ENCODE measurements at places on chromosomes 3 and 15.

DNA sequence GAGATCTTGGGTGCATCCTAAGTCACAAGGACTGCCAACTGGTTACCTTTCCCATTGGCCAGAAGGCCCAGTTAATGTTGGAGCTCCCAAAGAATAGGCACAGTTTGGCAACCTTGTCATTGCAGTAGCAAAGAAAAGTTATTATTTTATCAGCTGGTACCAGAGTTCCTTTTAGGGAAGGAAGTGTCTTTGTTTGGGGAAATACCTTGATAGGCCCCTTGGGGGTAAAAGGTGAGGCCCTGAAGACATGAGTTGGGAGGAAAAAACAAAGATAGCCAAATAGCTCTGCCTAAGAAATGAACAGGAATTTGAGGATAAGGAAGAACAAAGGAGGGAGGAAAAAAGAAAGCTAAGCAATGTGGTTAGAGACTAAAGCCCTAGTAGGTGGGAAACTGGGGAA lies 85.8 kb downstream of the ANP32A start:
- no peak for DNase-seq

- DNase-seq: no peak
These were observed 99.0 kb downstream of the TMCC1 start for GRCh38 chr3:129794311-129795185.

- DNase-seq: no peak
These were observed 36.0 kb downstream of the LEO1 start for GRCh38 chr15:51935466-51936104.

DNA sequence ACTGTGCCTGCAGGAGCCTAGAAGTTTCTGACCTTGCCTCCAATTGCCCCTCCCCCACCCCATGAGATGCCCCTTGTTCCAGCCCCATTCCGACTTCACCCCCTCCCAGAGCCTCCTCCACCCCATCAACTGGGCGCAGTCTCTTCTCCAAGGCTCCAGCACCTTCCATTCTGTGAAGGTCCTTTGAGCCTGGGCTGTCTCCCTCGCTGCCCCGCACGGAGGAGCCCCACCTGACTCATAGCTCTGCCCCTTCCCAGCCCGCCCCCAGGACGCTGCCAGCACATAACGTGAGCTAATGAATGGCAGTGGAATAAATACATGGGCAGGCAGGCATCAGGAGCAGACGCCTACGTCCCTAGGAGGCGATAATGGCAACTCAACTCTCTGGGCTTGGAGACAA lies 113.1 kb downstream of the NUP210 start:
- no peak for DNase-seq

DNA sequence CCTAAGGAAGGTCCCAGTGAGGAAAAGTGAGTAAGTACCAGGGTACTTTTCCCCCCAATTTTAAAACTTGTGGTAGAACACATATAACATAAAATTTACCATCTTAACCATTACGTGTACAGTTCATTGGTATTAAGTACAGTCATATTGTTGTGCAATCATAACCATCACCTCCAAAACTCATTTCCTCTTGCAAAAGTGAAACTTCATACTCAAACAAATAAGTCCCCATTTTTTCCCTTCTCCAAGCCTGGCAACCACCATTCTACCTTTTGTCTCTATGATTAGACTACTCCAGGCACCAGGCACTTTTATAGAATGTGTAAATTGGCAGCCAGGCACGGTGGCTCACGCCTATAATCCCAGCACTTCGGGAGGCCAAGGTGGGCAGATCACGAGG lies 12.2 kb downstream of the PRC1 start:
- no peak for DNase-seq

DNA sequence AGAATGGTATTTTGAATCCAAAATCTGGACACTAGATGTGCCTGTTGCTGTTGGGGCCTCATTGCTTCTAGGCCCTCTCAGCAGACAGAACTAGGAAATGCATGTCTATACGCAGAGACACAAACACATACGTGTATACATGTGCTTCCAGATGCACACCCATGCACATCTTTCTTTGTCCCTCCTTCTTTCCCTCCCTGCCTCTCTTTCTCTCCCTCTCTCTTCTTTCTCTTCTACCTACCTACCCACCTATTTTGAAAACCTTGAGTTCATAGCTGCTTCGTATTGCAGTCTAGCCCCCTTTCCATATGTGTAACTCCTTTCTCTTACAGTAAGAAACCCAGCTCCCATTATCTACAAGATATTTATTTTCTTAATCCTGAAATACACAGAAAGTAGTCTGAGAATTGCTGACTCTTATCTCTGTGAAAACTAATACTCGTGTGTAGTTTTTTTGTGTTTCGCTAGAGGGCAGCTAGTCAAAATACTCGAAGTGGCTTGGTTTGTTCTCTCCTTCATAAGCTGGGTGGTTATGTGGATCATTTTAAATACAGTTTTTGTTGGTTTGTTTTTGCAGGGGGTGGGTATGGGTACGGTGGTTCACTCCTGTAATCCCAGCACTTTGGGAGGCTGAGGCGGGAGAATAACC lies 18.5 kb downstream of the RPL32 start:
- no peak for DNase-seq

- no peak for DNase-seq
These were observed 397.9 kb downstream of the EPHB1 start for GRCh38 chr3:135192929-135193328.

DNA sequence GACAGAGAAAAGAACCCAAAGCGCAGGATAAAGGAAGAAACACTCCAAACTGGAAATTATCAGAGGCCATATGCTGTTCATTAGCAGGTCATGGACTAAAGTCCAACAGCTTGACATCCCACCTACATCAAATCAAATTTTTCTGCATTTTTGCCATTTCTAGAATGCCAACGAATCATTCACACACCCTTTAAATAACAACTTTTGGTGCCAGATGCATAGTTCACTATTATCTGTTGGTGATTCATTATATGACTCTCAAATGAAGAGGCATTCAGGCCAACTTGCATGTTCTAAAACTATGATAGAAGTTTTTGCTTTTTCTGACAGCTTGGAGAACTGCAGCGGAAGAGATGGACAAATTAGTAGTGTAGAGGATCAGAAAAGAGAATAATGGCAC lies 529.8 kb upstream of the NAALADL2 start:
- no peak for DNase-seq

All from T-helper 17 cell (primary cell).